ENCODE measurements at places on chromosomes 2 and 18.
A peak's percentile ranks its signal among the peaks of the same experiment; 100 is the strongest.

GRCh38 chr2:215567504-215567903, 131.6 kb upstream of the FN1 start:
- no peak for DNase-seq

GRCh38 chr18:11872479-11873136, 21.4 kb downstream of the CHMP1B start:
- no peak for DNase-seq

DNA sequence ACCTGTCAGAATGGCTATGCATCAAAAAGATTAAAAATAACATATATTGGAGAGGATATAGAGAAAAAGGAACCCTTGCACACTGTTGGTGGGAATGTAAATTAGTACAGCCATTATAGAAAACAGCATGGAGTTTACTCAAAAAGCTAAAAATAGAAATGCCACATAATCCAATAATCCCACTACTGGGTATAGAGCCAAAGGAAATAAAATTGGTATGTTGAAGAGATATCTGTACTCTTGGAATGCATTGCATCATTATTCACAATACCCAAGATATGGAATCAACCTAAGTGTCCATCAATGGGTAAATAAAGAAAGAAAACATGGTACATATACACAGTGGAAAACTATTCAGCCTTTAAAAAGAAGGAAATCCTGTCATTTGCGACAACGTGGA, 77.2 kb downstream of the C1D start:
- no peak for DNase-seq

DNA sequence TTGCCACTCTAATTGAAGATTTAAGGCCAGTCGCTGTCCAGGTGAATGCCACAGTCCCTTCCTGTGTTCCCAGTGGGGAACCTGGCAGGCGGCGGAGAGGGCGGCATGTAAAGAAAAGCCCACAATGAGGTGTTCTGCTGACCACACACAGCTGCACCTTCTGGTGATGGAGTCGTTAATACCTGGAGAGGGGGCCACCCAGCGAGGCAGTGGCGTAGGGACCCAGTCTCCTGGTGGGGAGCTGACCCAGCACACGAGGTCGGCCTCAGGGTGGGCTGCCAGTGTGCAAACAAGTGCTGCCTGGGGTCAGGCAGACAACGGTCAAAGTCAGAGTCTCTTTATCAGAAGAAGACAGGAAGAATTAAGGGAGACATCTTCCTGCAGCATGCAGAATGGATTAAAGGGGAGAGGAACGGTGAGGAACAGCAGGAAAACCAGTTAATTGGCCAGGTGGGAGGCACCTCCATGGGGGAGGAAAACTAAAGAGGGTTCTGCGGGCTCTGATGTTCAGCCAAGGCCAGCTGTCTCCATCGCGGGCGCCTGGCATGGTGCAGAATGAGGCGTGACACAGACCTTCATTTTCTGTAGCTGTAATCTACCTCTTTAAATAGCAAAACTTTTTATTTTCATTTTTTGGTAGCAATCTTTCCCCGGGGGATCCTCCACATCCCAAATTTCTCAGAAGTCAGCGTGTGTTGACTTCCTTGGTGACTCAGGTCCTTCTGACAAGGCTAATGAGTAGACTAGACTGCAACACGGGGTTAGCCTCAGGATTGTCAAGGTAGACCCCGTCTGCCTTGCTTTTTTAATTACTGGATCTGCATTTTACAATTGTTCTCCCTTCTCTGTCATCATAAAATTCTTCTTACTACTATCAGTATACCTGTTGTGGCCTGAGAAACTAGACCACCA, 78.3 kb downstream of the SMAD7 start:
- DNase-seq: no peak

DNA sequence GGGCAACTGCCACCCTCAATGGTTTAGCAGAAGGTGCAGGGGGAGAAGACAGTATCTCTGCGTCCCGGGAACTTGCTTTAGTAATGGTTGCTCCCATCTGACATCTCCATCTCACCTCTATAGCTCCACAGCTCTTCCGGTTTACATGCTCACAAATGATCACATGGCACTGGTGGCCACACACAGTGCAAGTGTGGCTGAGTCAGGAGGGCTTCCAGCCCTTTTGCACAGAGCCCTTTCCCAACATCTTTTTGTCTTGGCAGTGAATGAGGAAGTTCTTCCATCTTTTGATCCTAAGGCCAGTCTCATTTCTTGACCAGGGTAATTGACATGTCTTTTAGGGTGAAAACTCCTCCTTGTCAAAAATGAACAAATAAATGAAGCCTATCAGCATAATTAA, 347.7 kb downstream of the LPIN1 start:
- no peak for DNase-seq

GRCh38 chr2:205848601-205849000, 166.3 kb downstream of the NRP2 start:
- DNase-seq: no peak

- DNase-seq: no peak
These were observed 20.3 kb downstream of the ANKRD30B start for GRCh38 chr18:14768241-14768640.

DNA sequence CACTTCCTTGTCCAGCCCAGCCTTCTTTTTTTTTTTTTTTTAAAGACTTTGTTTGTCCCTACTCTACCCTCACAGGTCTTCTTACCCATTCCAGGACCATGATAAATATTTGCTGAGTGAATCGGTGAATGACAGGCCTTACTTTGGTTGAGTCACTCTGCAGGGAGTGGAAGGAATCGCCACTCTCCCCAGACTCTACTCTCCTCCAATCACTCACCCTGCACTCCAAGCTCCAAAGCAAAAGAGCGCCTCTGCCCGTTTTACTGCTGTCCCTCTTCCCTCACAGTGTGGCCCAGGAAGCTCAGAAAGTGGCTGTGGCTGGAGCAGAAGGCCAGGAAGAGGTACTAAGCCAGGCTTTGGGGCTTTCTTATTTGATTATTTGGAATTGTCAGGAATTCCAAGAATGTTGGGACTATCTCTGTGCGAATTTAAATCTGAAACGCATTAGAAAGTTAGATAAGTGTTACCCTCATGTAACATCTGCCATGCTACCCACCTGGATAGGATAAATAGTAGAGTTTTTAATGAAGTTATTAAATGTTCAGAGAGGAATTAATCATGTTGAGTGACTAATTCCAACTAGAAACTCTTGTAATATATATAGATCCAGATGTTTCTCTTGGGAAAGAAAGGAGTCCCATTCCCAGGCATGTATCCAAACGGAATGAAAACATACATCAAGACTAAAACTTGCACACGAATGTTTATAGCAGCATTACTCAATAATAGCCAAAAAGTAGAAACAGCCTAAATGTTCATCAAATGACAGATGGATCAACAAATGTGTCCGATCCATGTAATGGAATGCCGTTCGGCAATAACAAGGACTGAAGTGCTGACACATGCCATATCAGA, 43.0 kb upstream of the CHMP1B start:
- no peak for DNase-seq

DNA sequence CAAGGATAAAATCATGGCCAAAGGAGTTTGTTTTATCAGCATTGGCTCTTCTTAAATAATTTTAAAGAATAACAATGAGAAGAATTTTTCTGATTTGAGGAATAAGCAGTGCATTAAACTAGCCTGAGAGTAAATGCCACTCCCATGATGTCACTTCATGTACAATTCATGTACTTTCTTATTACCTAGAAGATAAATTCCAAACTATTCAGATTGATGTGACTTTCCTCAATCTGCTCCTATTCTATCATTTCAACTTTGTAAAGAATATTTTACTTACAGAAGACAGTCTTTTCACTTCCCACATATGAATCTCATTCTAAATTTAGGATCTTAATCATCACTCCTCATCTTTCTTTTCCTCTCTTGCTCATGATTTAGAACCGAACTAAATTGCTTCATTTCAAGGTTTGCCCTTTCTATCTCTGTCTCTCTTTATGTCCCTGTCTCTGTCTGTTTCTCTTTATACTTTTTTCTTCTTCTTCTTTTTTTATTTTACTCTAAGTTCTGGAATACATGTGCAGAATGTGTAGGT, 1142.0 kb upstream of the PIK3C3 start:
- DNase-seq: no peak

DNA sequence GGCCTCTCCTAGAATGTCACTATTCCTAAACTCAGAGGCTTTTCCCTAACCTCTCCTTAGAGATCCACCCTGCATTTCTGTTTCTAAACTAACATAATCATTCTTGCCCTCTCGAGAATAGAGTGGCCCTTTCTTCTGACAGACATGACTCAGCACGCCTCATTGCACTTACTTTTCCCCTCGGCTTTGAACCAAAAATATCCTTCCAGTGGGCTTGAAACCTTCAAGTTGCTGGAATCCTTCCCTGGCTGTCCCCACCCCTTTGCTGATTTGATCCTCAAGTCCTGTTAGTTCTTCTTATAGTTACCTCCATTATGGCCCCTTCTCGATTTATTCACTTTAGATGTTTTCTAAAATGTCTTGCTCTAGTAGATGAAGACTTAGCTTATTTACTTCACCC, 158.0 kb downstream of the LTBP1 start:
- DNase-seq: no peak

GRCh38 chr2:95023222-95023597, 2.3 kb upstream of the MAL start:
- no peak for DNase-seq

DNA sequence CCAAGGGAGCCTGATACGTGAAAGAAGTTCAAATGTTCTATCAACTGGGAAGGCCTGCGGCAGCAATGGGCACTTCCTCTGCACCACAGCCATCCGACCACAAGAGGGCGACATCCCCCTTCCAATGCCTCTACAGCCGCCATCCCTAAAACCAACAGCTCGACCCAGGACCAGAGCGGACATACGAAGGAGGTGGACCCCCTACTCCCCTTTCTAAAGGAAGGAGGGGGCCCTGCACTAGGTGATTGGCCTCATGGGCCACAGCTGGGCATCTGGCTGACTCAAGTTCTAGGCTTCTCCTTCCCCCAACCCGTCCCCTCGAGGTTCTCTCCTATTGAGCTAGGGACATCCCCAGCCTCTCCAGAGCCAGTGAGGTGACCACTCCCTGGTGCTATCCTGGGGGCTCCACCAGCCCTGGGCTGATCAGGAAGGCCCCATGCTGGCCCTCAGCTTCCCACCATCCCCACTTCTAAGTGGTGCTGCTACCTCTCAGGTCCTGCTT, 217.2 kb downstream of the TNS1 start:
- no peak for DNase-seq

- peak; percentile 79 for DNase-seq
These were observed 1.1 kb upstream of the SULT6B1 start for GRCh38 chr2:37189452-37190153.

- no peak for DNase-seq
These were observed 65.5 kb downstream of the STEAP3 start for GRCh38 chr2:119289093-119289492.

DNA sequence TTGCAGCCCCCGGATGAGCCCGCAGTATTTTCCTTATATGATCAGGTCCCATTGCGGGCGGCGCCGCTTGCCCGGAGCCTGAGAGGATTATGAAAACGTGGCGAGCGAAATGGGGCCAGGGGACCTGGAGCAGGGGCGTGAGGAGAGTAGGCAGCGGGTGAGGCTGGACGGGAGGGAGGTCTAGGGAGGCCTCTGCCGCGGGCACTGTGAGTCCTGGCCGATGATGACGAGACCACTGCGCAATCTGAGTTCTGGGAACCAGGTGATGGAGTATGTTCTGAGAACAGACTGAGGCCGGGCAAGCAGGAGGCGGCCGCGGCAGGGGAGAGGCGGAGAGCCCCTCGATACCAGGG, 790 bp upstream of the ACAA2 start:
- no peak for DNase-seq

- no peak for DNase-seq
These were observed 87.2 kb upstream of the EPB41L3 start for GRCh38 chr18:5630900-5631413.

DNA sequence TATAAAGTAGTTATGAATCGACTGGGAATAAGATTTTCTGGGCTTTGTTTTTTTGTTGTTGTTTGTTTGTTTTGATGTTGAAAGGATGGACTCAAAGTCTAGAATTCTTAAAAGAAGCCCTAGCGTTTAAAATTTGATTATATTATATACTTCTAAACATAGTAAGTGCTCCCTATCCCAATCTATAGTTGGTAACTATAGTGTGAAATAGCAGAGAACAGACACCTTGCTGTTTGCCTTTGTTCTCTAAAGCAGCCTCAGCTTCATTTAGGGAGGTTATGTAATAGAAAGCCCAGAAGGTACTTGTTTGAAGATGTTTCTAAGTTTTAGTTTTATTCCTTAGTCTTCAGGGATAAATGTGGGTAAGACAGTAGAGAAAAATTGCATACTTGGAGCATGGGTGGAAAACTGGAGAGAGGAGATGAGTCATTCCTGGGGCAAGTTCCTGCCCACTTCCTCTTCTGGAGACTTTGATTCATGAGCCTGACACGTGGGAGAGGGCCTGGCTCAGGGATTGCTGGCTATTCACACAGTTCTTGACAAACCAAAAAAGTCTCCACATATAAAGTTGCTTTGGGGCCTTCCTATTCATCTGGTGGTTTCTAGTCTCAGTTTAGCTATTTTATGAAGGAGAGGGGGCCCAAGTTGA, 131.9 kb downstream of the MYO1B start:
- DNase-seq: peak; percentile 89

DNA sequence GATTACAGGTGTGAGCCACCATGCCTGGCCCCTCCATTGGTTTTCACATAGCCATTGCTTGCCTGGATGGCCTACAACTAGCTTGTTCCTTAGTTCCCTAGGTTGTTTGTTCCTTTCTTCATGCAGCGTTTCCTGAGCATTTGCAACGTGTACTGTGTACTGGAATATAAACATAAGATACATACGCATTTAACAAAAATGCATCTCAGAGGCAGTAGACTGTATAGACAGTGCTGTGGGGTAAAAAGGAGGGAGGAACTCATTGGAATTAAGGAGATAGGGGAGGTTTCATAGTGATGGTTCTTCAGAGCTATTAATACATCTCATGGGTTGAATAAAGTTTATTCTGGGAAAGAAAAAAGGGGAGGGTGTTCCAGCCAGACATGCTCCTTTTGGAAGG, 260.5 kb upstream of the RASGRP3 start:
- no peak for DNase-seq

DNA sequence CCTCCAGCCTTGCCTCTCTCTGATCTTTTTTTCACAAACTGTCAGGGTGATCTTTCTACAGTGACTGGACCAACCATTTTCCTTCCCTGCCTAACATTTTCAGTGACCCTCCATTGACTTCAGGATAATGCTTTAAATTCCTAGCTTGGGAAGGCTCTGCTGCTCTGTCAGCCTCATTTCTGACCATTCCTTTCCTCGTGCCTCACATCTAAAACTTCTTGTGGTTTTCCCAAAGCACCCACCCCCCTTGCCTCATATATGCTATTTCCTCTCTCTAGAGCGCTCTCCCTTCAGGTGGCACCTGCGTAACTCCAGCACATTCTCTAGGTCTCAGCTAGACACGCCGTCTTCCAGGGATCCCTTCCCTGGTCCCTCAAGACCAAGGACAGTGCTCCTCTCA, 37.2 kb downstream of the DRC1 start:
- DNase-seq: no peak
